ENCODE measurements at places on chromosomes 3 and 15.

GRCh38 chr3:10645800-10646199 is 140.4 kb upstream of the ATP2B2 start:
- no peak for DNase-seq

- DNase-seq: no peak
Measured at GRCh38 chr3:131716007-131716406, 213.2 kb upstream of the MRPL3 start.

DNA sequence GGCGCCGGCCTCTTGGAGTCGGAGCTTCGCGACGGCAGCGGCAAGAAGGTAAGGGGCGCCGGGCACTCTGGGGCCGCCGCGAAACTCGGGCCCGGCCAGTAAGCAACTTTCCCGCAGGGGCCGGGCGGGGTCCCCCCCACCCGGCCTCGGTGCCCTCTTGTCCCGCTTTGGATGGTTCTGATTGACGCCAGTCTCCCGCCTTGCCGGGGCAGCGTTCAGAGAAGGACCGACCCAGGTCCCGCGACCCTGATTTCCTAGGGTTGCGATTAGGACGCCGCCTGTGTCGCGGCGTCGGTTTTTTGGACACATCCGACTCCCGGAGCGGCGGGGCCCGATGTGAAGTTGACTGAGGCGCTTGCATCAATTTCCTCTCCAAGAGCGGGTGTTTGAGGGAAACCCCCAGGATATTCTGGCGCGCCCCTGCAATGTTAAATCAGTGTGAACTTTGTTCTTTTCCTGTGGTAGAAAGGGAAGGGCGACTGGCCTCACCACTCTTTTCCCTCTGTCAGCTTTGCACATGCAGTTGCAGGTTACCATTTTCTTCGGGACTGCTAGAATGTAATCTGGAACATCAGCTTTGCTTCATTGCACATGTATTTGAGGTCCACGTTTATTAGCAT is 755 bp downstream of the PDE8A start:
- DNase-seq: no peak

DNA sequence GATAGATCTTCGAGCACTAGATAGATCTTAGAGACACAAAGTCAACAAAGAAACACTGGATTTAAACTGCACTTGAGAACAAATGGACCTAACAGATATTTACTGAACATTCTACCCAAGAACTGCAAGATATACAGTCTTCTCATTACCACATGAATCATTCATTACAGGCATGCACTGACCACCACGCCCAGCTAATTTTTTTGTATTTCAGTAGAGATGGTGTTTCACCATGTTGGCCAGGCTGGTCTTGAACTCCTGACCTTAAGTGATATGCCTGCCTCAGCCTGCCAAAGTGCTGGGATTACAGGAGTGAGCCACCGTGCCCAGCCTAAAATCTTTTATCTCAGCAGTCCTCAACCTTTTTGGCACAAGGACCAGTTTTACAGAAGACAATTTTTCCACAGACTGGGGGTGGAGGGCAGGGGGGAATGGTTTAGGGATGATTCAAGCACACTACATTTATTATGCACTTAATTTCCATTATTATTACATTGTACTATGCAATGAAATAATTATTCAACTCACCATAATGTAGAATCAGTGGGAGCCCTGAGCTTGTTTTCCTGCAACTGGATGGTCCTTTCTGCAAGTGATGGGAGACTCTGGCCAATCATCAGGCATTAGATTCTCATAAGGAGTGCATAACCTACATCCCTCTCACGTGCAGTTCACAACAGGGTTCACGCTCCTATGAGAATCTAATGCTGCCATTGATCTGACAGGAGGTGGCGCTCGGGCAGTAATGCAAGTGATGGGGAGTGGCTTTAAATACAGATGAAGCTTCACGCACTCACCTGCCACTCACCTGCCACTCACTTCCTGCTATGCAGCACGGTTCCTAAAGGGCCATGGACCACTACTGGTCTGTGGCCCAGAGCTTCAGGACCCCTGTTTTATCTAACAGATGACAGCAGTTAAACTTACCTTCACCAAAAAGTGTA is 21.7 kb downstream of the CSNK1G1 start:
- DNase-seq: no peak

DNA sequence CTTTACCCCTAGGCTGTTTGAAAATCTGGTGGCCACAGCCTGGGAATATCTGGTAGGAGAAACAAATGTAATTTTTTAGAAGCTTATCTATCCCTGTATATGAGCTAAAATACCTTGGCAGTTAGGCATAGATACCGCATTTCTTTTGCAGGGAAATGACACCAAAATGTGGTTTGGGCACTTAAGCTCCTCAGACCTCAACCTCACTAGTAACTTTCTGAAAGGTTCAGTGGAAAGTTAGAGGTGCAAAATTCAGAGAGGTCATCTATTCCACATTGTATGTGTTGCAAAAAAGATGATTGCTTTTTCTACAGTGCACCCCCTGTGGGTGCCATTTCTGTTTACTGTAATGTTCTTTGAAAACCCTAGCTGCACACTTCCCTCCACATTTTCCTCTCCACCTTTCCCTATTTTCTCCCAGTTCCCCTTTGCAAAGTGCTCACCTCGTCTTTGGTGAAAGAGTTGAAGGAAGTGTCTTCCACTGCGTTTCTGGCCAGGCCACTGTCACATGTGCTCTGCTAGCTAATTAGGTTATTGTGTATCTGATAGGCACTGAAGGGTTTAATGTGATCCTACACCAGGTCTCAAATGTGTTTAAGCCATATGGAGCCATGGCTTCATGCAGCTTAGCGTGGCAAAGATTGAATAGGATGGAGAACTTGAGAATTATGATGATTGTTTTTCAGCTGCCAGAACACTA is 1.3 kb downstream of the SACM1L start:
- DNase-seq: peak; percentile 70

DNA sequence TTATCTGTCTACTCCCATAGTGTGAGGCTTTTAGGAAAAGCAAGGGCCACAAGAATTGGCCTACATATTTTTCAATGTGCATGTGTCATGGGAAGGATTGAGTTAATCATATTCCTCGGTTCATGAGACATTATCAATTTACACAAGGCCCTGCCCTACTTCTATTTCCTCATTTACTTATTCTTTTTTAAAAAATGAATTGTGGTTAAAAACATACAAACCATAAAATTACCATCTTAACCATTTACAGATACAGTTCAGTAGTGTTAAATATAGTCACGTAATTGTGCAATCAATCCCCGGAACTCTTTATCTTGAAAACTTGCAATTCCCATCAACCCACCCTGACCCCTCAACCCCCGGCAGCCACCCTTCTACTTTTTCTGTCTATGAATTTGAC is 284.0 kb upstream of the GADL1 start:
- DNase-seq: no peak

All from NCI-H2171 treated with DMSO at 0.1 percent for 48 hours (cell line).